ENCODE measurements at places on chromosomes 12 and 14.

- DNase-seq: no peak
Measured at GRCh38 chr12:56677680-56678079, 10.4 kb downstream of the PTGES3 start.

- no peak for DNase-seq
Measured at GRCh38 chr12:57342207-57342691, 88.6 kb downstream of the R3HDM2 start.

DNA sequence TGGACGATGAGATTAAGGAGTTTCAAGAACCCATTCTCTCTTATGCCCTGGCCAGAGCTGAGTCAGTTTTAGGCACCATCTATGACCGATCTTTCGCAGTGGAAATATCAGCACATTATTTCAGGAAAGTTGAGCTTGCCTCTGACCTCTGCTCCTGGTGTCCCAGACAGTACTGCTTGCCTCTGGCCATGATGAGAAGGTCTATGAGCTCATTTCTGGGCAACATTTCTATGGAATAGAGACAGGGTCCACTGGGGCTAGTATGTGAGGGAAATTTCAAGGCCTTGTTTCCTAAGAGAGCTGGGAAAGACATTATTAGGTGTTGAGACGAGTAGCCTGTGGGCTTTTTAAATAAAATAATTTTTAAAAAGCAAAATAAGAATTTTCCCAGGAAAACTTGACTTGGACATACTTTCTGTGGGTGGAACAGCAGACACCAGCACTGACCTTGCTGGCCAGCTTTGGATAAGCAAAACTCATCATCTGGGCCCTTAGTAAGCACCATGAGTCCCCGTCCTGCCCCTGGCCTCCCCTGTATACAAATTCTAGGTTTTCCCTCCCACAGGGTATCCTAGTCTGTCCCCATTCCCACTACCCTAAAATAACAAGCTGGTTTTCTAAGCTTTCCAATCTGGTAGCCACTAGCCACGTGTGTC is 43.4 kb downstream of the DIO2 start:
- DNase-seq: no peak

DNA sequence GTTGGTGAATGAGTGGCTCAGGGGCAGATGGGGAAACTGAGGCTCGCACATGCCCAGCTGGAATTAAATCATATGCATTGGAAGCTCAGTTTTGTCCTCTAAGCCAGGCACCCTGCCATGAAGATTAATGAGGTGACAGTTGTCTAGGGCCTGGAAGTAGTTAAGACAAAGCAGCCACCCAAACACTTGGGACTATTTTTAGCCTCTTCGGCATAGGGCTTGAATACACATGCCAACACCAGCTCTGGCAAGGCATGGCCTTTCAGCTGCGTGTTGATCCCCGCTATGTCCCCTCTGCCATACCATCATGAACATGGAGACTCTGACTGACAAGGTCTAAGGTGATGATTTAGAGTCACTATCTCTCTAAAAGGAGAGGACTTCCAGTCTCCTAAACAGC is 250.2 kb downstream of the KSR2 start:
- no peak for DNase-seq

DNA sequence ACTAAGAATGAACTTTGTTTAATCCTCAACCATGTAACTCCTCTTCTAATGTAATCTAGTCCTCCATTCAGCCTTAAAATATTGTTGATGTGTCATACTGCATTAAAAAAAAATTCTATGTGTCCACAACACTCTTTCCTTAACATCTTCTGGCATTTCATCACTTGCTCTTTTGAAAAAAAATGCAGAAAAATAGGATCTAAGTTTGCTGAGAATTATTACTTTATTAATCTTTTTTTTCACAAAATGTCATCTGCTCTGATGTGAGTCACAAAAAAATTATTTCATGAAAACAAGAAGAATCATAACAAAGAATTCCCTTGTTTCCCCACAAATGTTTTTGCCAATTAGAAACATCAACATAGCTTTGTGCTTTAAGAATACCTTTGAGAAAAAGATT is 410.1 kb upstream of the MGAT4C start:
- DNase-seq: no peak

- DNase-seq: peak; percentile 19
Measured at GRCh38 chr12:26122061-26122680, 2.7 kb downstream of the BHLHE41 start.

- no peak for DNase-seq
Measured at GRCh38 chr12:47825173-47825639, 5.5 kb upstream of the HDAC7 start.

DNA sequence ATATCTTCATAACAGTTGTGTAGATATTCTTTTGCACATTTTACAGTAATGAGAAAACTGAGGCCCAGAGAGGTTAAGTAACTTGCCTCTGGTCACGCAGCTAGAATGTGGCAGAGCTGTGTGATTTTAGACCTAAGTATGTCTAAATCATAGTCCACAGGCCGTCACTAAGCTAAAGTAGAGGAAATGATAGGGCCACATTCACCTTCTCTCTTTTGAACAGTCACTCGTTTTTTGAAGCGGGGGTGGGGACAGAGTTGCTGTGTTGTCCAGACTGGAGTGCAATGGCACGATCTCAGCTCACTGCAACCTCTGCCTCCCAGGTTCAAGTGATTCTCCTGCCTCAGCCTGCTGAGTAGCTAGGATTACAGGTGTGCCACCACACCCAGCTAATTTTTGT is 68.5 kb downstream of the RASSF3 start:
- no peak for DNase-seq

DNA sequence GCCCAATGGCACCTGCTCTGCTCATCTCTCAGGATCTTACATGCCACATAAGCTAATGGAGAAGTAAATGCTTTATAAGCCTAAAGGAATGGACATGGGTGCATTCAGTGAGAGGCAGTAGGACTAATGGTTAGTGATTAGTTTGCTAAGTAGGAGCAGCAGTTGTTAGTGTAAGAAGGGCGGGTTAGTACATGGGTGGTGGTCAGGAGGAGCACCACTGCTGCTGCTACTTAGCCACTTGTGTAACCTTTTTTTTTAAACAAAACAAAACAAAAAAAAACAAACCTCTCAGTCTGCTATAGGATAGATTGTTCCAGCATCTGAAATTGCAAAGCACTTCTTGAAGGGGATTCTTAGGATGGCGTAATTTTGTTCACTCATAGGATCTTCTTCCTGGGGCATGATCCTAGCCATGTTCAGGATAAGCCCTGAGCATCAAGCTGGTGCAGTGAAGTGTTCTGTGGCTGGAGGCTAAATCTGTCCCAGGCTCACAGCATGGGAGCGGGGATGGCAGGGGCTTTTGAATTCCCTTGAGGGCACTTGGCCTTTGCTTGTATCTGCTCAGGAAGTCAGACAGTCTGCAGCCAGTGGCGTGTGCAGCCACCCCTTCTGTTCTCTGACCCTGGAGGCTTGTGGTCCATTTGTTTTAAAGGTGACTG is 63.6 kb downstream of the CHST11 start:
- DNase-seq: no peak

- DNase-seq: no peak
Measured at GRCh38 chr12:53688134-53688533, 12.3 kb upstream of the ATP5MC2 start.

DNA sequence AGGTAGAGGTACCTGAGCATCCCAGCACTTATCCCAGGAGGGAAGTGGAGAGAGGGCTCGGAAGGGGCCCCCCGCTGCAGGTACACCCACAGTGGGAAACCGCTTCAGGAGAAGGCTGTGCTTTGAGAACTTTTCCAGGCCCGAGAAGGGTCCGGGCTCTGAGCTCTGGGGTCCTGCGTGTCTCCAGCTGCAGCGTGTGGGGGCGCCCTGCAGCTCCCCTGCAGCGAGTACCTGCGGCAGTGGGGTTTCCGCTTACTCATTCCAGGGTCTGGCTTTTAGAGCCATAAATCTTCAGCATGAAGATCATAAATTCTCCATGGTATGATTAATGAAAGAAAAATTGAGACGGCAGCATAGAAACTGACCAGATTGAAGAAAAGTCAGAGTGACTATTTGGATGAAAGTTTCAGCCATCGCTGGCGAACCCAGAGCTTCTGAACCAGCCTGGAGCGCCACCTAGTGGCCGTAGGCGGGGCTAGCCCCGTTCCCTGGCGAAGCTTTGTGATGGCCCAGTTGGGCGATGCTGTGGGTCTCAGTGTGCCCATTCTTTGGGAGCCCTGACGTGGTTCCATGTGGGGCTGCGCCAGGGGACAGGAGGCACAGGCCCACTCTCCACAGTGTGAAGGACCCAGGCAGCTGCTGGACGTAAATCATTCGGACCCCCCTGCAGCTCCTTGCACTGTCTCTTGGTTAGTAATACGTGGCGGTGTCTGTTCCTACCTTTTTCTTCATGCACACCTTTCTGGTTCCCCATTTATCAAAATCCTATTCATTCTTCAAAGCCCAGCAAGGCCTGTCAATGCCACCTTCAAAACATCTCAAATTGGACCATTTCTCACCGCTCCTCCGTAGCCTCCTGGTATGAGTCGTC is 198.2 kb downstream of the TSPAN9 start:
- DNase-seq: peak; percentile 65

- no peak for DNase-seq
Measured at GRCh38 chr12:123490089-123490488, 32.1 kb downstream of the SNRNP35 start.

DNA sequence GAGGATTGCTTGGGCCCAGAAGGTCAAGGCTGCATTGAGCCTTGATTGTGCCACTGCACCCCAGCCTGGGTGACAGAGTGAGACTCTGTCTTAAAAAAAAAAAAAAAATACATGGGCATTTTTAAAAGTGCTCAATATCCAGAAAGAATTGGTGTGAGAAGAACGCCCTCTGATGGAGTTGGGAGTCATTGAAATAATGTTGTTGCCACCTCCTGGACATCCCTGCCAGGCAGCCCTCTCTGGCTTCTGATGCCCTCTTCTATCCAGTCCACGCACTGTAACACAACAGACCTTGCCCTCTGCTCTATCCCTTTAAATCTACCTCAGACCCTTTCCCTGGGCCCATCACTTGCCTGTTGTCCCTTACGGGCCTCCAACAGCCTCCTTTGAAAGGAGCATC is 4.9 kb downstream of the PTGDR start:
- no peak for DNase-seq

DNA sequence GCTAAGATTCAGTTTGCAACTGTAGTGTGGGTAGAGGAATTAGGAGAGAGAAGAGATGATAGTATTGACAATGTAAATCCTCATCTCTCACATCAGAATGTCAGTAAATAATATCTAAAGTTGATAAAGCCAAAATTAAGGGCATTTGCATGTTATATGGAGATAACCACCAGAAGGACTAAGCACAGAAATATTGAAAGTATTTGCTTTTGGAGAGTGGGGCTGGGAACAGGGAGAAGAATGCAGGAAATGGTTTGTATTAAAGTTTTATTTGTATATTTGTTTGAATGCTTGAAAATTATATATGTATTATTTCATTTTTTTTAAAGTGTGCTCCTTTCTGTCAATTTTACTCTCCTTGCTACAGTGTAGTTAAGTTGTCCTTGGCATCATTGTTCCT is 491.4 kb downstream of the APAF1 start:
- DNase-seq: no peak

- DNase-seq: no peak
Measured at GRCh38 chr14:105865266-105865903, 339.0 kb downstream of the TMEM121 start.

DNA sequence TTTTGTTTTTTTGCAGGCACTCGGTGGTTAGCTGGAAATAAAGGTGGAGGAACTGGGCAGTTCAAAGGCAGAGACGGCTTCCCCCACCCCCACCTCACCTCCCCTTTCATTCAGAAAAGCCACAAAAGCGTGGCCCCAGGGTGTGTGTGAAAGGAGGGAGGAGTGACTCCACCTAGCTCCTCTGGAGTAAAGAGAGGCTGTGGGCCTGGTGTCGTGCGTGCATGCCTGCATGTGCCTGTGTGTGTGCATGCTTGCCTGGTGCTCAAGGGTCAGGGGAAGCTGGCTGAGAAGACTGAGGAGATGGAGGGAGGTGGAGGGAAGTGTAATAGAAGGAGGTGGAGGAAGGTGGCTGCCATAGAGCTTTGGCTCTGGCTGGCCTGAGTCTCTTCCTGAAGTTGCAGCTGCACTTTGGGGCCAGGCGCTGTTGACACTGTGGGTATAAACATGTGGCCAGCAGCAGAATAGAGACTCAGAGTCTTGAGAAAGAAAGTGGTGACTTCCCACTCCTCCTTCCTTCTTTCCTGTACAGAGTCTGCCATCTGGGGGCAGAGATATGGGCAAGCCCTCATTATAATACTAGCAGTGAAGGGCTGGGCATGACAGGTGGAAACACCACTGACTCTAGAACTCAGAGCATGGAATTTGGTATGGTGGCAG is 36.9 kb upstream of the SINHCAF start:
- DNase-seq: no peak

DNA sequence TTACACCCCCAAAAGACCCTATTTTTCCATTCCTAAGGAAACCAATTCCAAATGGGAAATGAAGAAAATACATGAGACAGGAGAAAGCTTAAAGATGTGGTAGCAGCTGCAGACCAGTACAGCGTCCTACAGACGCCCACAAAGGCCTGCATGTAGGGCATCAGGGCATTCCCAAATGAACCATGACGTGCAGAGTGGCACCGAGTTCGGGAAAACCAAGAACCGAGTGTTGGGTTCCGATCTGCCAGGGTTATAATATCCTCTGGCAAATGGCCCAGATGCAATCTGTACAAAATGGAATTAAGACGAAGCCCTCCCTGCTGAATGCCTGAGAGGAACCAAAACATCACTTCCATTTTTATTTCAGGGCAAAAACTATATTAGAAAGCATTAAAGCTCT is 34.4 kb upstream of the SELPLG start:
- no peak for DNase-seq

- no peak for DNase-seq
Measured at GRCh38 chr12:69655616-69656340, 43.3 kb downstream of the BEST3 start.

DNA sequence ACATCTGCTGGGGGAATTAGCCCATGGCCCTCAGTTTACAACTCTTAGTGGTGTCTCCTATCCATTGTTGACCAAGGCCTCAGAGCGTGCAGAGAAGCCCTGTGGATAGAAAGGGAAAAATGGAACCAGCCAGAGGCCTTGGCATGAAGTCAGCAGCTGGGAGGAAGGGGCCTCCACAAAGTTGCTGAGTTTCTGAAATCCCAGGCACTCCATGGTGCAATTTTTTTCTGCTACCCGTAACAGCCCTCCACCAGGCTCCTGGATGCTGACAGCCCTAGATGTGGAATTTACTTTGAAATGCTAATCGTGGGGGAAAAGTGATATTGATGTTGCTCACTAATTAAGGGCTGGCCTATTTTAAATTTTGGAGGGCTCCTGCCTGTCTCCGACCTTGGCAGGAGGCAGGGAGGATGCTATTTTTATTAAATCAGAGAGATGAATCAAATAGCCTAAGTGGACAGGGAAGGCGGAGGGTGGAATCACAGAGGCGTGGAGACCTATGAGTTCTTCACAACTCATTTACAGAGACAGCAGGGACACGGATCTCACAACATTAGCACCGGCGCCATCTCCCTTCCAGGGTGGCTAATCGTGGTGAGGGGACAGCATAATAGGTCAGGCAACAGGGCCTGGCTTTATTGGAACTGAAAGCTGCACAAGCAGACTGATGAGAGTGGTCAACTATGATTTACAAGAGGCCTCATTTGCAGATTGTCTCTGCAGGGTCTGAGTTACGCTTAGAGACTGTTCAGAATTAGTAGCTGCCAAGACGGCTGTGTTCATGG is 99.8 kb upstream of the WSCD2 start:
- no peak for DNase-seq

All from stimulated activated CD4-positive, alpha-beta T cell treated with anti-CD3 and anti-CD28 coated beads, Interleukin-12 subunit alpha, Interleukin-12 subunit beta, amount 100 ng/mL, for 4 hours (primary cell).